ENCODE measurements at places on chromosomes 1 and 21. TPM values are rescaled to one million over a fixed set of nuclear protein-coding genes. Genes with fewer than 3 reads are reported as not detected.

DNA sequence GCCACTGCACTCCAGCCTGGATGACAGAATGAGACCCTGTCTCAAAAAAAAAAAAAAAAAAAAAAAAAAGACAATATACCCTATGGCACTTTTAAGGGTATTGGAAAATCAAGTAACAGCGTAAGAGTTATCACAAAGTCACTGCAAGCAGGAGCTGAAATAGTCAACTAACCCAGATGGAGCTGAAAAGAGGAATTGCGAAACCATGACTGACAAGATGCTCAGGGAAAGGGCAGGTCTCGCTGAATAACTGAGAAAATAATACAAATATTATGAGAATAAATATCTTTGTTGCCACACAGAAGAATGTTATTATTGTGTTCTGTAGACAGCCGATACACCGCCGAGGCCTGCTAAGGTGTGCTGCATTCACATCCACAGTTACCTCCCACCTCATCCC lies 17.8 kb downstream of the HLCS start:
- DNase-seq: no peak
- H3K27ac ChIP-seq: no peak overlapping the region
- no peaks in the 10 kb centered on the region for H3K4me1 ChIP-seq
- H3K27me3 ChIP-seq: no peaks in the 10 kb centered on the region

GRCh38 chr1:168933141-168933805 lies 173.2 kb upstream of the ATP1B1 start:
- DNase-seq: no peak
- no peaks in the 10 kb centered on the region for H3K4me1 ChIP-seq
- H3K36me3 ChIP-seq: no peaks in the 10 kb centered on the region
- no peak overlapping the region for H3K27ac ChIP-seq
- H3K4me3 ChIP-seq: no peak overlapping the region

DNA sequence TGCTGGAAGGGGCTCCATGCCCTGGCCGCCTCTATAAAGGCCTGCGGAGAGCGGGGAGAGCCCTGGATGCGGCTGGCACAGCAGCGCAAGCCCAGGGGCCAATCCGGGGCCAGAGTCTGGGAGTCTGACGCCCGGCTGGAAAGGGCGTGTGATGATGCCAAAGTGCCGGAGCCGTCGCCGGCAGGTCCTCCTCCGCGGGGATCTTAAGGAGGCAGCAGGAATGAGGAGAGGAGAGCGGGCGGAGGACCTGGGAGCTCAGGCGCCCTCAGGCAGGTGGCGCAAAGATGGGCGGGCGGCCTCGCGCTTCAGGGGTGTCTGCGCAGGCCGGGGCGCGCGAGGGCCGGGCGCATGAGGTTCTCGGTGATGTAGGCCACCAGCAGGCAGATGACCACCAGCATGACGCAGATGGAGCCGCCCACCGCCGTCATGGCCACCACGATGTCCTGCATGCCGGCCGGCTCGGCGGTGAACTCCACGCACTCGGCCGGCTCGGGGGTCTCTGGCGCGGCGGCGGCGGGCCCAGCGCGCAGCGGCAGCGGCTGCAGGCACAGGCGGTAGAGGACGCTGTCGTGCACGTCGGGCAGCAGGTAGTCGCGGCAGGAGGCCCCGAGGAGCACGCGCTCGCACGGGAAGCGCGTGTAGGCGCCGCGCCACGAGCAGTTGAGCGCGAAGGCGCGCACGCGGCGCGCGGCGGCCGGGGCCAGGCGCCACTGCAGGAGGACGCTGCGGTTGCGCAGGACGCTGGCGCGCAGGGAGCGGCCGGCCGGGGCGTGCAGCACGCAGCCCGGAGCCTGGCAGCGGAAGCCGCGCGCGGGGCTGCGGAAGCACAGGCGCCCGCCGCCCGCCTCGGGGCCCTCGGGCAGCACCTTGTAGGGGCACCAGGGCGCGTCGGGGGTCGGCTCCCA lies 653 bp downstream of the FNDC10 start:
- H3K4me3 ChIP-seq: peak overlapping the region; percentile 19
- peak; percentile 62 for DNase-seq
- no peak overlapping the region for H3K27ac ChIP-seq
- no peaks in the 10 kb centered on the region for H3K36me3 ChIP-seq
- H3K4me1 ChIP-seq: peaks cover 35% of the 10 kb centered on the region
- no peaks in the 10 kb centered on the region for H3K27me3 ChIP-seq

GRCh38 chr1:203158960-203159665 lies 16.5 kb downstream of the MYBPH start:
- no peak overlapping the region for H3K27ac ChIP-seq
- DNase-seq: no peak
- no peaks in the 10 kb centered on the region for H3K4me1 ChIP-seq
- no peaks in the 10 kb centered on the region for H3K36me3 ChIP-seq

GRCh38 chr1:7993593-7994479 lies 32.3 kb downstream of the ERRFI1 start:
- no peaks in the 10 kb centered on the region for H3K36me3 ChIP-seq
- no peak for DNase-seq
- peaks cover 10% of the 10 kb centered on the region for H3K4me1 ChIP-seq
- no peak overlapping the region for H3K27ac ChIP-seq

KRTAP15-1 gene
- total RNA-seq: not detected

MYOC gene
- total RNA-seq: not detected

BCAR3 gene
- 13.0 TPM for total RNA-seq

PTPN7 gene
- total RNA-seq: 16.0 TPM
